ENCODE measurements at places on chromosomes 4 and X.

- DNase-seq = no peak
Observed at GRCh38 chrX:85108165-85108564, 104.5 kb downstream of the APOOL start.

DNA sequence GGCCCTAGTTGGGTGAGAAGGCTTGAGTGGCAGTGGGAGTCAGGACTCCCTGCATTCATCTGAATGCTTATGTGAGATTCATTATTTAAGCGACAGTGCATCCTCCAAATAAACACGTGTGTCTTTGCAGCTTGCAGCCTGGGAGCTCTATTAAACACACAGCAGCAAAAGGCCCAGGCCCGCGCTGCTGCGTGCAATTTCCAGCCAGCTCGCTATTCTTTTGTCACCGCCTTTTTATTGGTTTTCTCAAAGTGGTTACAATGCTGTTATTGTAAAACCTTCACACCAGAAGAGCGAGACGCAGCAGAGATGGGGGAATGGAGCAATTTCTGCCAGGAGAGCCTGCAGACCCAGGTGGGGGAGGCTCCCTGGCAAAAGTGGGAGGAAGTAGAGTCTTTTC, 252.5 kb downstream of the BCOR start:
- DNase-seq = no peak

DNA sequence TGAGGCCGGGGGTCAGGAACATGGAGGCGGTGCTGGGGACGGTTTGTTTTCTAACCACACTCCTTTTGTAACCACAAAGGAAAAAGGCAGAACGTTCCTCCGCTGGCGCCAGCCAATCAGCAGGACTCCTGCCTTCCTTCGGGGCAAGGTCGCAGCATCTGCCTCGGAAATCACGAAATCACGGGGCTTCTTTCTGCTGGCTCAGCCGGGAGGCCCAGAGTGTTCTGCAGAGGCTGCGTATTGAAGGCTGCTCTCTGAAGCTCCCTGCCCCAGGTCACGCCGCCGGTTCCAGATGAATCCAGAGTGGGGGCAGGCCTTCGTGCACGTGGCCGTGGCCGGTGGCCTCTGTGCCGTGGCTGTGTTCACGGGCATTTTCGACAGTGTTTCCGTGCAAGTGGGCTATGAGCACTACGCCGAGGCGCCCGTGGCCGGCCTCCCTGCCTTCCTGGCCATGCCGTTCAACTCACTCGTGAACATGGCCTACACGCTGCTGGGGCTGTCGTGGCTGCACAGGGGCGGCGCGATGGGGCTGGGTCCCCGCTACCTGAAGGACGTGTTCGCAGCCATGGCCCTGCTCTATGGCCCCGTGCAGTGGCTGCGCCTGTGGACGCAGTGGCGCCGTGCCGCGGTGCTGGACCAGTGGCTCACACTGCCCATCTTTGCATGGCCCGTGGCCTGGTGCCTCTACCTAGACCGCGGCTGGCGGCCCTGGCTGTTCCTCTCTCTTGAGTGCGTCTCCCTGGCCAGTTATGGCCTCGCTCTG, 9.4 kb downstream of the TMEM187 start:
- DNase-seq = no peak

GRCh38 chr4:103002551-103002950, 17.0 kb downstream of the SLC9B1 start:
- no peak for DNase-seq

GRCh38 chr4:100876546-100876945, 358.7 kb upstream of the EMCN start:
- no peak for DNase-seq

- DNase-seq = no peak
Observed at GRCh38 chr4:118139241-118139640, 105.0 kb downstream of the NDST3 start.

DNA sequence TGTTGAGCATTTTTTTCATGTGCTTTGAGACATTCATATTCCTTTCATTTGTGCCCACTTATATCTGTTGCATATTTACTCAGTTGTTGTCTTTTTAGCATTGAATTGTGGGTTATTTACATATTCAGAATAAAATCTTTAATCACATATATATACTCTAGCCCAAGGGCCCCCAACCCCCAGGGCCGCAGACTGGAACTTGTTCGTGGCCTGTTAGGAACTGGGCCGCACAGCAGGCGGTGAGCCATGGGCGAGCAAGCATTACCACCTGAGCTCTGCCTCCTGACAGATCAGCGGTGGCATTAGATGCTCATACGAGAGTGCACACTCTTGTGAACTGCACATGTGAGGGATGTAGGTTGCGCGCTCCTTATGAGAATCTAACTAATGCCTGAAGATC, 480.6 kb downstream of the KCTD8 start:
- no peak for DNase-seq

DNA sequence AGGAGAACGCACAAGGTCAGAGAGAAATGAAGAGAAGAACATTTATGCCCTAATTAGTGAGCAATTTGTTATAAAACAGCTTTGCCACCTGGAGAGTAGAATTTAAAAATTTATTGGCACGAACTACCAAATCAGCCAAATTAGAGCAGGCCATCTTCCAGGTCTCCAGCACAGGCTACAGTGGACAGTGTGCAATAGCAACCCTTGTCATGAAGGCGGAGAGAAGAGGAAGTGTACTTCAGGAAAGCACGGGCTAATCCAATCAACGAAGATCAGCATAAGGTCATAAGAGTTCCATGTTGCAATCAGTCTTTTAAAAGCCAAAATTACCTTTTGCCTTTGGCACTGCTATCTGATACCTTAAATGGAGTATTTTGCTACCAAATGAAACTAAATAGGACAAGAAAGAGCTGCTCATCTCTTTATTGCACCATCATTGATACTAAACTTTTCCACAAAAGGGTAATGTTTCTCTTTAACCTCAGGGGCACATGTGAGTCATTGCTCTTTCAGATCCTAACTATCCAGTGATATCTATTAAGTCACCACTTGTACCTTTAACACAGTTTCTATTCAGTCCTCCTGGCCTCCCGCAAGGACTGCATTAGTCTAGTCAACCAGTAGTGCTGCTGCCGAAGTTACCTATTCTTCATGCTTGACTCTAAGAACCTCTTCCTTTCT, 19.9 kb downstream of the ANK2 start:
- DNase-seq = no peak

DNA sequence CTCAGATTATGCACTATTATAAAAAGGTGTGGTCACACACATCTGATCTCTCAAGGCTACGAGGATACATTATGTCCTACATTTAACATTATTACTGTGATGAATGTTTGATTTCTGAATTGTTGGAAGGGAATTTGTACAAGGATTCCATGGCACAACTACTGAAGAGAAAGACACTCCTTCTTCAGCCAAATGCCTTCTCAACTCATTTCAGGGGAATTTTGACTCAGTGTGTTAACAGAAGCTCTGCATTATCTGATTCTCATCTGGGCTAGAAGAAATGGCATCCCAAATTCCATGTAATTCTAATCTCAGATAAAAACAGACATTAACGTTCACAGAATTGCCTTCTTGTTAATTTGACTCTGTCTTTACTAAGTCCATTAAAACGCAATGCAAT, 477.7 kb downstream of the PDGFC start:
- no peak for DNase-seq

GRCh38 chr4:128163177-128164117, 102.3 kb downstream of the LARP1B start:
- DNase-seq = no peak

- DNase-seq = no peak
Observed at GRCh38 chr4:41339812-41340809, 83.4 kb downstream of the UCHL1 start.

GRCh38 chrX:100999451-100999850, 29.9 kb downstream of the ARL13A start:
- DNase-seq = no peak

DNA sequence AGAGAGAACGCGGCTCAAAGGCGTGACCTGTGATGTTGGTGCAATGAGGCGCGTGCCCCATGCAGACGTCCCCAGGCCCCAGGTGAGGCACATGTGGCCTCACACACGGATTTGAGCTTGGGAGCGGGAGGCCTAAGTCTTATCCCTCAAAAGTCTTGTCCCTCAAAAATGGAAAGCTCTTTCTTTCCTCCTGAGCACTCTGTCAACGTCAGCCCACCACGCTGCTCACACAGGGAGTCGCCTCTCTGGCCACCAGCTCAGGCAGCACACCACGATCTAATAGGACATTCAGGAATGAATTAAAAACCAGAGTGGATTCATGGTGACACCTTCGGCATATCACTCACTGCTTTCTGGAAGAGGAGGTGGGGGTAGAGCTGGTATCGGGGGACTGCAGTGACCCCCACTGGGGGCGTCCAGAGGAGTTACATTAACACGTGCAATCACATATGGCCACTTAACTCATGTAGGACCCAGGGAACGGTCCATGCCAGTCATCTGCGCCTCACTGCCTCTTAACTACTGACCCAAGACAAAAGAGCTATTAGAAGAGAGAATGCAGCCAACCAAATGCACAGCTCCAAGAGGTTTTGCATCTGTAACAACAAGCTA, 21.9 kb upstream of the CYP4V2 start:
- DNase-seq = no peak

DNA sequence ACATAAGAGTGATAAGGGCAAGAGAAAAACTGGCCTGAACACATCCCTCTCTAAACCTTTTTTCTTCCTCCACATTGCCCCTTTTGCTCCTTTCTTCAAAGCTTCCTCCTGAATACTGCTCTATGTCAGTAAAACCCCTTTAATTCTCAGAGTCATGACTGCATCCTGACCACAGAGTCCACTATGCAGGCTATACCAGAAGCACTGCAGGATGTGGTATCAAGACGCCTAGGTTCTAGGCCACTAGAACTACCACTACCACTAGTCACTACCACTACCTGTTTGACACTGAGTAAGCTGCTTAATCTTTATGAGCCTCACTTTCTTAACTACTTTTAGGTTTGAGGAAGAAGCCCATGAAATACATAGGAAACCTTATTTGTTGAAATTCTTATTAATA, 38.7 kb downstream of the ARHGEF9 start:
- DNase-seq = no peak

DNA sequence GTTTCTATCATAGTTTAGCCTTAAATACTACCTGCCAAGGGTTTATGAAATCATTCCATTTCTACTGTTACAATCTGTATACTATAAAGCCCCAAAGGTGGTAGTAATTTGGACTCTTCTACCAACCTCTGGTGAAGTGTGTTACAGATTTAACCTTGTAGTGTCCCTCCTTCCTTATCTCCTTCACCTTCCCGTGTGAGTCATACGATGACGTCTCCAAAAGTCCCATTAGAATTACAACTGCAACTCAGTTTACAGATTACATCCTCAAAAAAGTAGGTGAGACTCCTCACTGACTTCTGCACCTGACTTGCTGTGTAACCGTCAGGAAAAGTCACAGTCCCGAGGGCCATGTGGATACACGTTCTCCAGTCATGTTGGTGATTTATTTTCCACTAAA, 219.0 kb downstream of the DCTD start:
- DNase-seq = no peak

DNA sequence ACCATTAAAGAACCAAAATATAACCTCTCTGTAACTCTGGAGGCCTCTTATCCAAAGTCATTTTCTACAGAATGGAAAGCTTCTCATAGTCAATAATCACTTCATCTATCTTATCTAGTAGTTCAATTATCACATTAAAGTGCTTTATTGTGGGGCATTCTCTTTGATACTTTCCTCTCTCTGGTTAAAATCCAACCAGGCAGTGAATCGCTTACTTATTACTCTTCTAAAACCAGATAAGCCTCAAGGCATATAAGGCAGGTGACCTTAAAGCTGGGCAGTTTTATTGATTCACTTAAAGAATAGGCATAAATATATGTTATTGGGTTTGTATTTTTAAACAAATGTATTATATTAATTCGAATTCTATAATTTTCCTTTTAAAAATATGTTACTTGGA, 2162.1 kb upstream of the TENM3 start:
- no peak for DNase-seq

GRCh38 chr4:59689149-59689548, 1511.0 kb upstream of the ADGRL3 start:
- no peak for DNase-seq

DNA sequence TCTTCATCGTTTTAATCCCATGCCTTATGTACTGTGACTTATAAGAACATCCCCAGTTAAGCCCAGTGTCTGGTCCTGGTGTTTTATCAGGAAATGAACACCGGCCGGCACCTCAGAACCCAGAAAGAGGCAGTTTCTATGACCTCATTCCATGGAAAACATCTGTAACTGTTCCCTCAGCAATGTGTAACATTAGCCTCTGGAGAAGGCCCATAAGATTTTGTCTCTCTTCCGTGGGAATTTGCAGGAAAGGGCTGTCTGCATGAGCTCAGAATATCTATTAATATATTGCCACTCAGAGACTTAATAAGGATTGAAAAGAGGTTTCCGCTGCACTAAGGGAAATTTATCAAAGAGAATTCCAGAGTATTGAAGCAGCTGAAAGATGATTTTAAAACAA, 3.1 kb upstream of the TCEANC start:
- DNase-seq = no peak

- no peak for DNase-seq
Observed at GRCh38 chr4:159516556-159517140, 413.8 kb downstream of the RAPGEF2 start.

DNA sequence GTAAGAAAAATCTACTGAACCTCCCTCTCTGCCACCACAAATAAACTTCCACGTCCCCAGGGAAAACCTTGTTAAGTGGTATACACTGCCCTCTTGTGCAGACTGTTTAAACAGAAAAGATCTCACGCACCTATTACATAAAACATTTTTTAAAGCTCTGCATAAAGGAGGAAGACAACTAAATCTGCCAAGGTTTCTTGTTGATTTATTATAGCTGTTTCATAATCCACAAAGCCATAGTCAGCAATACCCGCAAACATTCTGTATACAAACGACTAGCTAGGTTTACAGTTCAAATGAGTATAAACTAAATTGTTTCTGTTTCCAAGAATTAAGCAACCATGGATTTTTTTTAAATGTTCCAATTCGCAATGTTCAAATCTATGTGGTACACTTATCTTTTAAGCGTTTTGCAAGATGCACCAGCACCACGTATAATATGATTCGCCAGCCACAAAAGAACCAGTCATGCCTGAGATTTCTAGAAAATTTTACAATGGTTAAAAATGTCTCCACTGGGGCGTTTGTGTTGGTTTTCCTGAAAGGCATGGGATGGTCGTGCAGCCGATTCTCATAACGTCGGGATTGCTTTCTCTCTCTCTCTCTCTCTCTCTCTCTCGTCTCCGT, 164.6 kb downstream of the PRKX start:
- DNase-seq = no peak

- DNase-seq = no peak
Observed at GRCh38 chr4:23234716-23235115, 542.0 kb downstream of the GBA3 start.

Measured in omental fat pad (tissue), 4 donors.